Pulmonary artery endothelial cell (primary cell): ENCODE measurements at places on chromosomes 6 and 20. TPM values are rescaled to one million over a fixed set of nuclear protein-coding genes. Genes with fewer than 3 reads are reported as not detected.

- DNase-seq, result no peak
Measured at GRCh38 chr6:37101991-37102298, 68.0 kb upstream of the PIM1 start.

DNA sequence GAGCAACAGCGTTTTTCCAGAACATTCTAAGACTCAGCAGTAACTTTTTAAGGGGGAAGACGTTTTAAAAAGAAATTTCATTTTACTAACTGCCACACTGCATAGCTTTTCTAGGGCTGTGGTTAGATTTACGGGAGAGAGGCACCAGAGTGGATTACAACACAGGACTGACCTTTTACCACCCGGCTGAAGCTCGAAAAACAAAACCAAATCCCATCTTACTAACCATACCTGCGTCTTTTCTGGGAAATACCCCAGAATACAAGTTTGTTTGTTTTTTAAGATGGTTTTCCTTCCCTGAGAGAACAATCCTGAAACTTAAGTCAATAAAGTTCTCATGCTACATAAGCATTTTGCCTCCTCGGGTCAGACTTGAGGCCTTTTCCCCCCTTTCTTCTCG is 209.3 kb upstream of the SOX4 start:
- DNase-seq, result no peak

- no peak for DNase-seq
Measured at GRCh38 chr20:4876731-4877130, 124.6 kb downstream of the SLC23A2 start.

- DNase-seq, result no peak
Measured at GRCh38 chr20:19770375-19770774, 12.3 kb downstream of the RIN2 start.

- no peak for DNase-seq
Measured at GRCh38 chr6:169159331-169159730, 94.3 kb downstream of the THBS2 start.

DNA sequence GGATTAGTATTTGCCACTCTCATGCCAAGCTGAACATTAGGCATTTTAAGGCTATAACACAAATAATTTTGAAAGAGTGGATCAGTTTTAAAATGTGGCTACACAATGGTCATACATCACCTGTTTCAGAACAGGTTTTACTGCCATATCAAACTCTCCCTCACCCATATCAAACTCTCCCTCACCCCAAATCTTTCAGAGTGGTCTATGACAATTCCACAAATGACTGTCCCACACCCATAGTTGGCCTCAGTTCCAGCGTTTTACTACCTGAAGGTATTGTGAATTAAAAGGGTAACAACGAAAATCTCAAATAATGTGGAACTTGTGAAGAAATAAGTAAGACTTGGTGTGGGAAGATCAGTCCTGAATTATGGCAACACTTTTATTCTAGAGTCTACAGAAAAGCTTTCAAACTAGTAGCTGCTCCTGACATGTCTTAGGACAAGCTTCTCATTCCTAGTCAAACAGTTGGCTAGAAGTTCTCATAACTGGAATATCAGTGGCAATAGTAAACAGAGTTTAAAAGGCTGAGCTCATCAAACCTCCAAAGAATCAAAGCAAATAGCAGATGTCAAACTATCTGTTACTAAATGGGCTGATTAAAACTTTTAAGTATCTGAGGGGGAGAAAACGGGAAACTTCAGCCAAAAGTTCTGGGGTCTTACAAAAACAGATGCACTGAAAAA is 52.4 kb downstream of the MAP3K7 start:
- no peak for DNase-seq

DNA sequence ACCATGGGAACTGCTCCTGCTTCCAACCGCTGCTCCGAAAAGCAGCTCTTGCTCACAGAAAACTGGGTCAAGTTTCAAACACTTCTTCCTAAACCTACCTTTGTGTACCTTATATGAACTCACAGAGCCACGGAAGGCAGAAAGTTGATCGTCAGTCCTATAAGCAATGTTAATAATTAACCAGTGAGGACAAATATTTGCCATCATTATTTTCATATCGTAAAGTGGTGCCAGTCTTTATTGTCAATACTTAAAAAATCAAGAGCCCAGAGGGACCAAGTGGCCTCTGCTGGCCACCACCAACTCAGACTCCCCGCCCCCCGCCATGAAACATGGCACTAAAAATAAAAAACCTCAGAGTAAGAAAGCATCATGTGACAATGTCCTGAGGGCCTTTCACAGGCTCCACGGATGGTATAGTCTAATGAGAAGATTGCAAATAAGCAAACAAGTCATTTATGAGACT is 9.1 kb upstream of the PBOV1 start:
- DNase-seq, result no peak

DNA sequence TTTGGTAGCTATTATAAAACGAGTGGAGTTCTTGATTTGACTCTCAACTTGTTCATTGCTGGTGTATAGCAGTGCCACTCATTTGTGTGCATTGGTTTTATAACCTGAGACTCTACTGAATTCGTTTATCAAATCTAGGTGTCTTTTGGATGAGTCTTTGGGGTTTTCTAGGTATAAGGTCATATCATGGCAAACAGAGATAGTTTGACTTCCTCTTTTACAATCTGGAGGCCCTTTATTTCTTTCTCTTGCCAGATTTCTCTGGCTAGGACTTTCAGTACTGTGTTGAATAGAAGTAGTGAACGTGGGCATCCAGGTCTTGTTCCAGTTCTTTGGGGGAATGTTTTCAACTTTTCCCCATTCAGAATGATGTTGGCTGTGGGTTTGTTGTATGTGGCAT is 38.8 kb downstream of the SUMO4 start:
- DNase-seq, result no peak

GRCh38 chr20:63350196-63350595 is 11.0 kb downstream of the CHRNA4 start:
- DNase-seq, result no peak

GRCh38 chr6:79040083-79040482 is 38.0 kb downstream of the PHIP start:
- DNase-seq, result no peak

- DNase-seq, result no peak
Measured at GRCh38 chr20:43388268-43389002, 69.3 kb upstream of the SRSF6 start.

- no peak for DNase-seq
Measured at GRCh38 chr6:147179809-147180208, 24.4 kb upstream of the STXBP5 start.

- DNase-seq, result no peak
Measured at GRCh38 chr20:24989162-24989561, 3.4 kb downstream of the APMAP start.

- no peak for DNase-seq
Measured at GRCh38 chr20:51139891-51140290, 117.0 kb upstream of the KCNG1 start.

DNA sequence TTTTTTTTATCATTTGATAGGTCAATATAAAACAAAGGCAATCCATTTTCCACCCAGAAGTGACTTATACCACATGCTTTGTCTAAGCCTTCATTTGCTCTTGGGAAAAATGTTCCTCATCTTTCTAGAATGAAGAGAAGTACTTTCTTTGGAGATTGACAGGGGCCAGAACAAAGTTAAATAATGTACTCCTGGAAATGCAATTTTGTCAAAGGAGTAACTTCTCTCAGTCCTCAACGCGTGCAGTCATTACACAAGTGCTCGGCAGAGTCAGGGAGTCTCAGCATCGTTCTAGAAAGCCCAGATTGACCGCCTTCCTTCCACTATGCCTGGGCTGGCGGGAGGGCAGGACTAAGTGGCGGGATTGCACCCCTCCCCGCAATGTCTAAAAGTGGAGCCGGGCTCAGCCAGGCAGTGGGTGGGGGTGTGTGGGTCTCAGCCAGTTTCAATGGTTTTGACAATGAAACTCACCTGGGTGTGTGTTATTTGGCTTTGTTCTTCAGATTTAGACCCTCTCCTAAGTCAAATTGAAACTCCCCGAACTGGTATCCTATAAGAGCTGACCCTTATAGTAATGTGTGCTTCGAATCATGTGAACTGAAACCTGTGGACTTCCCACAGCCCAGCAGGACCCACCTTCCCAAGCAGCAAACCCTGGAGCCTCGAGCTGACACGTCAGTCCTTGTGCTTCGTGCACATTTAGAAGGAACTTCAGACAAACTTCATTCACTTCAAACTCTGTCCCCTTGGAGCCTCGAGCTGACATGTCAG is 63.2 kb upstream of the DUSP22 start:
- DNase-seq, result no peak

GRCh38 chr20:6384380-6384779 is 261.6 kb upstream of the FERMT1 start:
- no peak for DNase-seq

- DNase-seq, result no peak
Measured at GRCh38 chr6:17965397-17965796, 22.0 kb downstream of the KIF13A start.

DNA sequence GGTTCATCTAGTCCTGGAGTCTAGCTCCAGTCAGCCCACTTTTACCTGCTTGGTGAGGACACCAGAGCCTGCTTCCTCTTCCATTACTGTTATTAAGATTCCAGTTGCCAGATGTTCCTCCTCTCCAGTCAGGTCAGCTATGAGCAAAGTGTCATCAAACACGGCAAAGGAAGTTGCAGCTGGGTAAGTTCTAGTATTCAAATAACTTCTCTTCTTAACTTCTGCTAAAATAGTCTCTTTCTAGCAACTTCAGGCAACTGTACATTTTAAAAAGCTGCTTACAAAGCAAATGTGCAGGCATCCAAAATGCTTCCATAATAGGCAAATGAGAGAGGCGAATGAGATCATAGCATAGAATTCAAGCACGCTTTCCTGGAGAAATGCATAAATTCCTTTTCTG is 18.4 kb upstream of the MRPS18A start:
- no peak for DNase-seq

The CYP21A2 gene
- total RNA-seq, result not detected in 2 replicates

The PAK5 gene
- not detected in 2 replicates for total RNA-seq

The FITM2 gene
- total RNA-seq, result 8.2 and 9.8 TPM in 2 replicates

The NUS1 gene
- 20.2 and 21.4 TPM in 2 replicates for total RNA-seq

The ULBP3 gene
- total RNA-seq, result 10.5 and 12.4 TPM in 2 replicates

The OPRL1 gene
- total RNA-seq, result 2.0 and 2.6 TPM in 2 replicates

The FYN gene
- 140 and 194 TPM in 2 replicates for total RNA-seq

The SCP2D1 gene
- not detected in 2 replicates for total RNA-seq

The ENPP4 gene
- 8.7 and 11.9 TPM in 2 replicates for total RNA-seq
